ENCODE measurements at places on chromosomes 7 and 10.

- no peak for DNase-seq
Observed at GRCh38 chr10:109359316-109359715, 564.0 kb downstream of the XPNPEP1 start.

- no peak for DNase-seq
Observed at GRCh38 chr7:16951483-16952080, 69.8 kb upstream of the AGR3 start.

GRCh38 chr7:134420424-134421125 is 38.3 kb downstream of the AKR1B1 start:
- no peak for DNase-seq

GRCh38 chr7:37141742-37142141 is 306.9 kb downstream of the ELMO1 start:
- no peak for DNase-seq

DNA sequence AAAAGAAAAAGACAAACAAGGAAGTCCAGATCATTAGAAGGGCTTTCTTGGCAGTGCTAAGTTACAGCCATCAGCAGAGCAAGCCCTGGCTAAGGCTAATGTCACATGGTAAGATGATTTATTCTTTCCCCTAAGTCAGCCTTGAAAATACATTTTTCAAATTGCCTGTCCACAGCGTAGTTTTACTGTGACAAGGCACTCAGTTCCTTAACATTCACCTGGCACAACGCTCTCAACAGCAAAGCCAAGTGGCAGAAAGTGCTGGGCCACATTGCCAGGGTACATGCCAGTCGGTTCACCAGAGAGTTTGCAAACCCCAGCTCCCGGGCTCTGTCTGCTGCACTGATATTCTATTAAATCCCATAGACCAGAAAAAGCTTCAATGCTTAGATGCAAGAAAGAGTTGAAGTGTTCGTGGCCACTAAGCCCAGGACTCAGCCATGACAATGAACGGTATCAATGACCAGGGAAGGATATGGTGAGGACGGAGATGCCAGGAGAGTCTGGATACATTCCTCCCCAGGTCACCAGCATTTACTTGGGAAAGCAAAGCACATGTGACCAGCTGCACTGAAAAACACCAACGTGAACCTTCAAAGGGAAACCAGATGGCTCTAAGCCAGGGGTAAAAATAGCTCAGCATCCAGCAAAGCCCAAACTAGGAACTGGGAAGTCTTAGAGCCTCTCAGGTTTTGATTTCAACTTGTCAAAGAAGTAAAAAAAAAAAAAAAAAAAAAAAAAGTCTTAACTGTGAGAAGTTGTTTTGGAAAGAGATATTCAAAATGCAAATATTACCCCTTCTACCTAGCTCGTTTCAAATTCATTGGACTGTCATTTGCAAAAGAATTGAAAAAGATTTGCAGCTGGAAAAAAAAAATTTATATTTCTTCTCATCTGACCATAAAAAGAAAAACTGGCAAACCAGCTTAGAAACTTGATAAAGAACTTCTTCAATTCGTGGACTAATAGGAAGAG is 23.9 kb upstream of the MPP7 start:
- DNase-seq: no peak

DNA sequence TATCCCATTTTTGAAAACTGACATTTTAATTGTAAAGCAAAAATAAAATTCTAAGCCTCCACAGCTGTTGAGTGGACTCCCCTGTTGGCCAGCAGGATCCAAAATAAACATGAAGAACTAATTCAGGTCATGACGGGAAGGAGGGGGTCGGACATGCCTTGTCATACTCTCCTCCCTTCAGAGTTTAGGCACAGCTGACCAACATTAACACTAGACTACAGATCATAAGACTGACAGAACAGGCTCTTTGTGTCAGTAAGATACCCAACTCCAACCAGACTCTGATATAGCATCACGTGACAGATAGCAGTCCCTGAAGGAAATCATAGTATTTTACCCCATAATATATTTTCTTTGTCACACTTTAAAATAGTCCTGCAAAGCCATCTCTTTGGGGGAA is 20.9 kb upstream of the ZNF12 start:
- no peak for DNase-seq

DNA sequence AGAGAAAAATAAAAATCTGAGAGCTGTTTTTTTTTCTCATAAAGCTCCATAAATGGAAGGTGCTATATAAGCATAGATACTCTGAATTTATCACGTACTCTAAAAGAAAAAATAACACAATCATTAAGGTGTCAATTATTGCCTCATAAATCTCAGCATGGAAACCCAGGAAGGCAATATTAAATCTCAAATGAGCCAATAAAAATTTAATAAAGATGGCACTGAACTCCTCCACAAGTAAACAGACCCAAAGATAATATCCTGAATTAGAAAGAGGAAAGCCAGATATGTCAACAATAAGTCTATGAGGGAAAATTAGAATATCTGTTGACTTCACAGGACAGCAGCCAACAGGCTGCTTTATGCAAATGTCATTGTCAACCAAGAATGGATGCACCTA is 66.5 kb downstream of the CDK6 start:
- no peak for DNase-seq

GRCh38 chr10:86286236-86287109 is 80.1 kb downstream of the GRID1 start:
- no peak for DNase-seq

DNA sequence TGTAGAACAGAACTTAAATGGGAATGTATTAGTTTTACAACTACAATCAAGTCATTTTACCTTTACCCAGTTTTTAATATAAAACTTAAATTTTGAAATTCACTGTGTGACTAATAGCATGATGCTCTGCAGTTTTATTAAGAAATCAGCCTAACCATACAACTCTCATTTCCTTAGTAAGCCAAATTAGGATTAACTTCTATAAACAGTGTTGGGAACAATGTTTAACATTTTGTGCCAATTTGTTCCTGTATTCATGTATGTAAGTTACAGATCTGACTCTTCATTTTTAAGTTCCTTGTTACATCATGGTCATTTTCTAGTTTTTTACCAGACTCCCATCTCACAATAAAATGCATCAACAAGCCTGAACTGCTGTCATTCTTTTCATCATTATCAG is 209.8 kb downstream of the ZEB1 start:
- no peak for DNase-seq

GRCh38 chr7:155427411-155428038 is 30.4 kb upstream of the EN2 start:
- no peak for DNase-seq

DNA sequence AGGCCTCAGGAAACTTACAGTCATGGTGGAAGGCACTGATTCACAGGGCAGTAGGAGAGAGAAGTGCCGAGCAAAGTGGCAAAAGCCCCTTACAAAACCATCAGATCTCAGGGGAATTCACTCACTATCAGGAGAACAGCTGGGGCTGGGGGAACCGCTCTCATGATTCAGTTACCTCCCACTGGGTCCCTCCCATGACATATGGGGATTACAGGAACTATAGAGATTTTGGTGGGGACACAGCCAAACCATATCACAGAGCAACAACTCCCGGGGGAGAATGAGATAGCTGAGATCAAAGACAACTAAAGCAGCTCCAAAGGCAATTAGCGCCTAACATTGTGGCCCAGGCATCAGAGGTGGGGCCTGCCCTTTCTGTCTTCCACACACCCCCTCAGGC is 85.4 kb upstream of the VOPP1 start:
- DNase-seq: no peak

DNA sequence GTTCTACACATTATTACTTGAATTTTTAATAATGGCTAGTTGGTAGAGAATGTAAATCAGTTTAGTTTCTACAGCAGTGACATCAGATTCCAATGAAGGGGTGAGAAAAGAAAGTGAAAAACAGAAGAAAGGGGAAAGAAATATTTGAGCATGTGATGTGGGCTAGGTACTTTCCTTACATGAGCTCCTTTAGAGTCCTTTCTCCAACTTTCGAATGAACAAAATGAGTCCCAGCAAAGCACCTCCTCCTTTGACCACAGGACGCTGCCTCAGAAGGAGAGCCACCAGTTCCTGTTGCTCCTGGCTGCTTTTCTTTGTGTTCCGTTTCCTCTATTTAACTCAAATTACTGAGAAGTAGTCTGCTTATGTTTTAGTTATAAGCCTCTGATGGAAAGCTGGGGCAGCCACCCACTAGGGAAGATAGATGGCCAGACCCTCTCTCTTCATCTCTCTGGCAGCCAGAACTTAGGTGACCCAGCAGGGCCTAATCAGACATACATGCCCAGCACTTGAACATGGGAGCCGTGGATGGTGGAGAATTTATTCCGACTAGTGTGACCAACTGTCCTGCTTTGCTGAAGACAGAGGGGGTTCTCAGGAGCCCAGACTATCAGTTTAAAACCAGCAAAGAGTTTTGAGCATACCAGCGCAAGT is 82.4 kb upstream of the NME8 start:
- no peak for DNase-seq

DNA sequence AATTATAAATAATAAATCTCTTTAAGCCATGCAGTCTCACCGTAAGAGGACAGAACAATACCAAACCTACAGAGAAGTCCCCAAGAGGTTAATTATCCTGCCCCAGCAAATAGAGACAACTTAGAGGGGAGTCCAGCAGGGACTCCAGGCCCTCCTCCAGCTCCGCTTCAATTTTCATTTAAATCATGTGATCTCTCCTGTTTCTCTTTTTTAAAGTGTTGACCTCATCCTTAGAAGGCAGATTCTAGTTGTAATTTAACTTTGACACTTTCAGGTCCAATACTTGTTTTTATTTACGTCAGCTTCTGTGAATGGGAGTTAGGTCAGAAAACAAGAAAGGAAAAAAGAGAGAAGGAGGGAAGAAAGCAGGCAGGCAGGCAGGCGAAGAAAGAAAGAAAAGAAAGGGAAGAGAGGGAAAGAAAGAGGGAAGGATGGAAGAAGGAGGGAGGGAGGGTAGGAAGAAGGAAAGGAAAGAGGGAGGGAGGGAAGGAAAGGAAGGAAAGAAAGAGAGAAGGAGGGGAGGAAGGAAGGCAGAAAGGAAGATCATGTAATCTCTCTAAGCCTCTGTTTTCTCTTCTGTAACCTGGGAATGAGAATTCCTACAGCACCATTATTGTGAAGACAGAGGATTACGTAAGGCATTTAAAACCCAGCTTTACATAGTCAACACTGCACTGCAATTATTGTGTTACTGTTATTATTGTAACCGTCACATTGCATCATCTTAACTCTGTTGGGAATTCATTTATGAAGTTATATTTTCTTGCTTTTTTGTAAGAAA is 227.7 kb downstream of the SKIDA1 start:
- no peak for DNase-seq

- no peak for DNase-seq
Observed at GRCh38 chr10:79023240-79024162, 45.3 kb upstream of the ZMIZ1 start.

- no peak for DNase-seq
Observed at GRCh38 chr7:37532636-37533035, 84.0 kb upstream of the ELMO1 start.

GRCh38 chr7:4139656-4140625 is 542.2 kb upstream of the FOXK1 start:
- DNase-seq: no peak

- no peak for DNase-seq
Observed at GRCh38 chr7:24141874-24142509, 142.0 kb upstream of the NPY start.

- DNase-seq: peak; percentile 34
Observed at GRCh38 chr10:13453896-13454295, 74.9 kb downstream of the BEND7 start.

DNA sequence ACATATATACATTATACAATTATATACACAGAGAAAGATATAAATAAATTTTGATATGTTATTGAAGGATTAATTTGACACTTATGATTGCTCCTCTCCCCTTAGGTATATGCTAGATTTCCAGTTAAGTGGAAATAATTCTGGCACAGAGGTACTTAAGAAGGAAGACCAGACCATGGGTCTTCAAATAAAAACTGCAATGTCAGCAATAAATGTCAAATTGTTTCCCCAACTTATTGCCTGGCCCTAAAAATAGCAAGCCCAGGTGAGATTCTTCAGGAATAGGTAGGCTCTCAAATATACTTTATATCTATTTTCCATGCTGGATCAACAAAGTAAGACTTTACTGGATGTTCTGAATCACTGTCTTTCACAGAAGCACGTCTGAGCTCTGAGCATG is 551.3 kb upstream of the STEAP1 start:
- DNase-seq: no peak

GRCh38 chr7:18656362-18656761 is 160.8 kb downstream of the HDAC9 start:
- no peak for DNase-seq

GRCh38 chr10:127880557-127880956 is 12.2 kb downstream of the CLRN3 start:
- no peak for DNase-seq

- DNase-seq: no peak
Observed at GRCh38 chr7:116171094-116171493, 39.2 kb upstream of the TES start.

DNA sequence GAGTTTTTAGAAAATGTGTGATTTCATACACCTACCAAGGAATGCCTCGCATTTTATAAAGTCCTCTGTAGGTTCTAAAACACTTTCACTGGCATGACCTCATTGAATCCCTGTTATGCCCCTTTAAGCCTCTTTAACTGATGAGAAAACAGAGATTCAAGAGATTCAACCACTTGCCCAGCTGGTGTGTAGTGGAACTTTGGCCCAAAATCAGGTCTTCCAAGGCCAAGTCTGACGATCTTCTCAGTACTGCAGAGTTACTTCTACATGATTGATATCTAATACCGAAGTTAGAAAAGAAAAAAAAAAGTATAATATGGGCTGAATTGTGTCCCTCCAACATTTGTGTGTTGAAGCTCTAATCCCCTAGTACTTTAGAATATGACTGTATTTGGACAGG is 202.0 kb downstream of the WDR11 start:
- DNase-seq: no peak

- no peak for DNase-seq
Observed at GRCh38 chr10:71982269-71983178, 18.3 kb downstream of the CHST3 start.

DNA sequence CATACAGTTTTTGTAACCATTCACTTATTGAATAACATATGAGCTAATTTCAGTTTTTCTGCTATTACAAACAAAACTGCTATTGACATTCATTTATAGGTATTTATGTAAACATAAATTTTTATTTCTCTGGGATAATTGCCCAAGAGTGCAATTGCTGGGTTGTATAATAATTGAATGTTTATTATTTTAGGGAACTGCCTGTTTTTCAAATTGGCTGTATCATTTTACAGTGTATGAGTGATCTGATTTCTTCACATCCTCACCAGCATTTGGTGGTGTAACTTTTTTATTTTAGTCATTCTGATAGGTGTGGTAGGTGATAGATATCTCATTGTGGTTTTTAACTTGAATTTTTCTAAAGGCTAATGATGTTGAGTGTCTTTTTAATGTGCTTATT is 26.4 kb downstream of the KIF11 start:
- no peak for DNase-seq

- DNase-seq: no peak
Observed at GRCh38 chr7:50349399-50349798, 44.9 kb downstream of the IKZF1 start.

DNA sequence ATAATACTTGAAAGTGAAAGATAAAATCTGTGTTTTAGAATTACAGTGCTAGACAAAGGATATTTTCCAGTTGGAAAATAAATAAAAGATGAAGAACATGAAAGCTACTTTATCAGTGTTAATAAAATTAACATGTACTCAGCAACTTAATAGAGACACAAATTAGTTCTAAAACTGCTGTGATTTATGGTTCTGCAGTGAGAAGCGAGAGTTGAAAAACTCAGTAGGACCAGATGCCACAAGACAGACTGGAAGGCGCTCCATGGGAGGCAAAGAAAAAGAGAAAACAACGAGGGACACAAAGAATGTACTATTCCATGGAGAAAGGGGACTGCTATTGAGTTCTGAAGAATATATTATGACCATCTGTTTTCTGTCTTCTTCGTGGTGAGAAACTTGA is 590.4 kb downstream of the PHTF2 start:
- no peak for DNase-seq

GRCh38 chr7:154578336-154578735 is 424.6 kb downstream of the PAXIP1 start:
- DNase-seq: no peak
